Cortex of kidney (tissue), 1 donor: ENCODE measurements at places on chromosomes 7 and 10.

DNA sequence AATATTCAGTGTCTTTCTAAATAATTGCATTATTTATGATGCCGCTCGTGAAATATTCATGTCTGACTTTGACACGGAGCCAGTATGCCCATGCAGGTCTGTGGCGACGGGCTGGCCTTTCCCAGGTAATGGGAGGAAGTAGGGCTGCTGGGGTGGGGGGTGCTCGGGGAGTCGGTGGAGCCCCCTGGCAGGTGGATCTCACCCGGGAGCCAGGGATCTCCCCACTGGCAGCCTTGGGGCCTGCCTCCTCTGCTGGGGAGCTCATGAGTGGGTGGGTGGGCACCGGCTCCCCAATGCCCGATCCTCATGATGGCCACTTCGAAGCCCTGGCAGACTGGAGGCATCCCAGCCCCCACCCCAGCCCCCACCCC is 52.8 kb downstream of the PWWP2B start:
- DNase-seq: no peak

DNA sequence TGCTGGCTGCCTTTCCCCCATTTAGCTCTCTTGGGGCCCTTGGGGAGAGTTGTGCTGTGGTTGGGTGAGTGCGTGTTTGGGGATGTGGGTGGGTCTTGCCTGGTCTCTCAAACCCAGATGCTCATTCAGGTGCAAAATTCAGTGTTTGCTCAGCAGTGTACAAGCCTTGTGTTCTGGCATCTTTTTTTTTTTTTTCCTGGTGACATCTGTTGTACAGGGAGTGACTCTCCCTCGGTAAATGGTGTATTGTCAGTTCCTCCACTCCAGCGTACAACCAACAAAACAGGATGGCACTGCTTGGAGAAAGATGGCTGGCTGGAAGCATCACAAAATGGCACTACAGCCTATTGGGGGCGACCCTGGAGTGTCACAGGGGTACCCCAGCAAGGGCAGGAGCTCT is 75.5 kb downstream of the LRMDA start:
- DNase-seq: no peak

- DNase-seq: no peak
Measured at GRCh38 chr10:50621968-50622705, 1.6 kb downstream of the SGMS1 start.

GRCh38 chr10:1074748-1075308 is 18.6 kb downstream of the WDR37 start:
- DNase-seq: no peak

DNA sequence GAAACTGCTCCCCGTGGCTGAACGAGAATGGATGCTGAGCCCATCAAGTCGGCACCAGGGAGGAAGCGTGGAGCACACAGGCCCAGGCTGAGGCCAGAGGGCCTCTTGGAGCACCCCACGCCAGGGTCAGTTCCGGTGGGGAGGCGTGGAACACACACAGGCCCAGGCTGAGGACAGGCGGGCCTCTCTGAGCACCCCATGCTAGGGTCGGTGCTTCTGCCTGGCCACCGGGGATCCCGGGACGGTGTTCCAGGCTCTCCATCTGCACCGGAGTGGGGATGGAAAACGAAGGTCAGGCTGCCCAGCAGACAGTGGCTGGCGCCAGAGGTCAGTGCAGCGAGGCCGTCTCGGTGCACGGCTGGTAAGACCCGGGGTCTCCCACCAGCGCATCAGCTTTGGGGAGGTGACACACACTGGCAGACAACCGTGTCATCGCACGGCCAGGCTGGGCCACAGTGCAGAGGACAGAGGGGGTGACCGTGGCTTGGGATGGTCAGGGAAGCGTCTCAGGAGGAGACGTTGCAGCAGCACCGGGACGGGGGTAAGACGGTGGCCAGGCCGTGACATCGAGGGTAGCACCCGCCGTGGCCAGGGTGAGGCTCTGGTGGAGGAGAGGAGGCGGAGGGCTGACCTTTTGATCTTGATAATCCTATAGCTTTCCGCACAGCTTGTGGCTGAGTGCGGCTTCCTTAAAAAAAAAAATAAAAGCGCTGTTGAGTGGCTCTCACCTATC is 203.9 kb downstream of the ELFN1 start:
- no peak for DNase-seq

DNA sequence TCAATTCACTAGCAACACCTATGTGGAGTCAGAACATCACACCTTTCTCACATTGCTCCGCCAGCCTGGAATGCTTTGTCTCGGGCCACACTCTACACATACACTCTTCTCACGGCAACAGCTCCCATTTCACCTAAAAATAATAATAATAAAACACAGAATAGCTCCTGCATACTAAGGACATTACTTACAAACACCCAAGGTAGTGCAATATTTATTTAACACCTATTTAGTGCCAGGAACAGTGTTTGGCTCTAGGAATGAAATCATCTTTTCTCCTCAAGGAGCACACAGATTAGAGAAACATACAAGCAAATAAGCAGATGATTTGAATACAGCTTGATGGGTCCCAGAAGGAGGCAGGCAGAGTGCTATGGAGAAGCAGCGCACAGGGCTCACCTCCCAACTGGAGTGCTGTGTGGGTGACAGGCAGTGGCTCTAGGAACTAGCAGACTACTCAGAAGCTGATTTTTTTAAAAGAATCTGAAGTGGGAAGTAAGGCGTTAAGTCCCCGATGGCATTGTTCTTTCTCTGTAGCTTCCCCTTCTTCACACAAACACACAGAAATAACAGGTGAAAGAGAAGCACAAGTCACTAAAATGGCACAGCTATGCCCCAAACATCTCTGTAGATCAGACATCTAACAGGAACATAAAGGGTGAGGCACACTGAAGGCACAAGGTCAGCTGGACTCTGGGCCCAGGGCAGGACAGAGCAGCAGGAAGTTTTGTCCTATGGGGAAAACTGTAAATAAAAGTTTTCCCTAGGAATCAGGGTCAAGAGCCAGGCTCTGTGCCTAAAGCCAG is 16.7 kb downstream of the USP6NL start:
- DNase-seq: no peak

- DNase-seq: no peak
Measured at GRCh38 chr10:60495338-60496055, 105.8 kb upstream of the ANK3 start.

DNA sequence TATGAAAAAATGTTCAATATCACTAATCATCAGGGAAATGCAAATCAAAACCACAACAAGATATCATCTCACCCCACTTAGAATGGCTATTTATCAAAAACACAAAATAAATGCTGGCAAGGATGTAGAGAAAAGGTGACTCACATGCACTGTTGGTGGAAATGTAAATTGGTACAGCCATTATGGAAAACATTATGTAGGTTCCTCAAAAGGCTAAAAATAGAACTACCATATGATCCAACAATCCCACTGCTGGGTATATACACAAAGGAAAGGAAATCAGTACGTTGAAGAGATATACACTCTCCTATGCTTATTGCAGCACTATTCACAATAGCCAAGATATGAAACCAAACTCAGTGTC is 50.2 kb downstream of the CDK1 start:
- no peak for DNase-seq

DNA sequence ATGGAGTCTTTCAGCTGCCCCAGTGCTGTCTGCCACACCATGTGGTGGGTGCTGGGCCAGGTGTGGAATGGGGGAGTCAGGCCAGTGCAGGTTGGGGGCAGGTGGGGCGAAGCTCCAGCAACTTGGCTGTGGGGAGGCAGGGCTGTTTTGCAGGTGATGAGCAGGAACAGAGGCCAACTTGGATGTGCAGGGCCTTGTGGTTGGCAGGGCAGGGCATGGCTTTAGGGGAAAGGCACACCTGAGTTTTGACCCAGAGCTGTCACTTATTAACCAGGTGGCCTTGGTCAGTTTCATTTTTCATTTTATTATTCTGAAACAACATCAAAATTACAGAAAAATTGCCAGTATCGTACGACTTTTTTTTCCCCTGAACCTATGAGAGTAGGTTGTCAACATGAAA is 1.1 kb upstream of the SFTPA2 start:
- DNase-seq: no peak

GRCh38 chr10:69318106-69318866 is 40.0 kb downstream of the HK1 start:
- DNase-seq: no peak

- DNase-seq: no peak
Measured at GRCh38 chr10:82932451-82932850, 1057.5 kb downstream of the NRG3 start.

- DNase-seq: no peak
Measured at GRCh38 chr10:6423004-6423403, 157.1 kb downstream of the PRKCQ start.

- DNase-seq: no peak
Measured at GRCh38 chr7:141161550-141162535, 88.0 kb downstream of the TMEM178B start.

GRCh38 chr10:12658526-12658925 is 309.2 kb downstream of the CAMK1D start:
- DNase-seq: no peak

DNA sequence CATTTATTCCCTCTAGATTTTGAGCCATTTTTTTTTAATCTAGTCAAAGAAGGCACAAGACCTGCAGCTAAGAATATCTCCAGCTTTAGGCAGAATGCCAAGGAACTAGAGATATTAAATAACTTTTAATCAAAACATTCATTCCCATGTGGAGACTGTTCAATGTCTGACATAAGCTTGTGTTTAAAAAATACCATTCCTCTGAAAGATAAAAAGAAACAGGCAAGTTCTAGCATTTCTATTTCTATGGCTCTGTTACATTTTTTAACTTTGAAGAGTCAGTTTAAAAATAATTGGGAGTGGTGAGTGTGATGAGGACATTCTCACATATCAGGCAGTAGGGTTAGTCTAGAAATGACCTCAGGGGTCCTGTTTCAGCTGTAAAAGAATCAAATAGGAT is 48.0 kb downstream of the RHOBTB1 start:
- DNase-seq: no peak

GRCh38 chr10:114525368-114525949 is 121.2 kb upstream of the AFAP1L2 start:
- no peak for DNase-seq

DNA sequence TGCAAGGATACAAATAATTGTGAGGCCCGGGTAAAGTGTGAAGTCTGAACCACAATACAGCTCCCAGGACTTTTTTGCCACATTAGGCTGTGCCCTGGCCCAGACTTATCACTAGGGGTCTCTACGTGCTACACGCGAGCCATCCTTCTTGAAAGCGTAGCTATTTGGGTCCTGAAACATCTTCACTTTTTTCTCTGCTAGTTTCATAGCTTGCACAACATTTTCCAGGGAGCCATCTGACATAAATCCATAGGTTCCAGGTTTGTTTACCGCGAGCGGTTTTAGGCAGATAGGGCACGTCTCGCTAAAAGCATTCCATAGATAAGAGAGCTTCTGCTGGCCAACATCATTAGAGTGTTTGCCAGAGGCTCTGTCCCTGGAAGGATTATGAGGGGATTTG is 226.5 kb downstream of the RPS24 start:
- no peak for DNase-seq

DNA sequence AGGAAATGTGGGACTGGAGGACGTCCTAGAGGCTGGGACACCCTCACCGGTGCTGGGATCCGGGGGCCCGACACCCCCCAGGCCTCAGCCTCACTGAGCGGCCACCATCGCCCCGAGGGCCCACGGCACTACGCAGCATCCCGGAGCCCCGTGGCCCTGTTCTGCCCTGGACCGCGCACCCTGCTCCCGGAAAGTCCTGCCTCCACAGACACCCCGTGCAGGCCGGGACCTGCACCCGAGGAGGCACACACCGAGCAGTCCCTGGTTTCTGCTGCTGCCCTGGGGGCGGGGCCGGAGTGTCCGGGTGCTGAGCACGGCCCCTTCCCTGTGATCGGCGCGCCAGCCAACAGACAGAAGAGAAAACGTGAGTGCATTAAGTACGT is 18.1 kb upstream of the KNDC1 start:
- no peak for DNase-seq

- DNase-seq: no peak
Measured at GRCh38 chr7:28808796-28809533, 149.2 kb downstream of the TRIL start.

DNA sequence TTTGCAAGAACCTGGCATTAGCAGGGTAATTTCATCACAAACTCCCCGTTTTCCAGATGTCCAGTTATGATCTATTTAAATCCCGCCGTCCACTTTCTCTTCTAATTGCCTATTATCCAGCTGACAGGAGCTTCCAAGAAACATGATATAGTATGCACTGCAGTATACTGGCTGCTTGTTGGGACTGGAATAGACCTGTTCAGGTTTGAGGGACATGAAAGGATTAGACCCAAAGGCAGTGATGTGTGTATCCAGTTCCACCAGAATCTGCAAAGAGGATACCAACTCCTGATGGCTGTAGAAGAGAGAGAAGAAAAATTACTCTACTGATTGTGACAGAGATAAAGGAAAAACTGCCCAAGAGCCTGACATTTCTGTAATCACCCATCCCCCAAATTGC is 8.9 kb downstream of the MSS51 start:
- no peak for DNase-seq

- DNase-seq: no peak
Measured at GRCh38 chr7:138684340-138684739, 16.8 kb downstream of the SVOPL start.

DNA sequence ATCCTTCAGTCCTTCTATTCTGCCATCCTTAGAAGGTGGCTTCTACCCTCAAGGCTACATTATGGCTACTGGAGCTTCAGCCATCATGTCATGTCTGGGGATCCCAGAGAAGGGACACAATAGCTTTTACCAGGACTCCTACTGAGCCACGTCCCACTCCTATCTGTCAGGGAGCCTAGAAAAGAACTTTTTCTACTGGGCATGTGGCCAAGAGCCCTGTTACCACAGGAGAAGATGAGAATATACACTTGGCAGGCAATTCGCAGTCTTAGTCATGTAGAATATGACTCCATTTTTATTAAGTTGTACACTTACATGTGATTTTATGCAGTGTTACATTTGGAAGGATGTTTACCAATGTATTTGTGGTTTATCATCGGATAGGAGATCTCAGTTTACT is 64.6 kb upstream of the KCNMA1 start:
- no peak for DNase-seq

GRCh38 chr10:3239066-3239919 is 66.7 kb upstream of the PITRM1 start:
- no peak for DNase-seq

- DNase-seq: no peak
Measured at GRCh38 chr7:106451171-106451570, 166.4 kb upstream of the NAMPT start.

- no peak for DNase-seq
Measured at GRCh38 chr7:137667633-137668387, 179.0 kb downstream of the DGKI start.

DNA sequence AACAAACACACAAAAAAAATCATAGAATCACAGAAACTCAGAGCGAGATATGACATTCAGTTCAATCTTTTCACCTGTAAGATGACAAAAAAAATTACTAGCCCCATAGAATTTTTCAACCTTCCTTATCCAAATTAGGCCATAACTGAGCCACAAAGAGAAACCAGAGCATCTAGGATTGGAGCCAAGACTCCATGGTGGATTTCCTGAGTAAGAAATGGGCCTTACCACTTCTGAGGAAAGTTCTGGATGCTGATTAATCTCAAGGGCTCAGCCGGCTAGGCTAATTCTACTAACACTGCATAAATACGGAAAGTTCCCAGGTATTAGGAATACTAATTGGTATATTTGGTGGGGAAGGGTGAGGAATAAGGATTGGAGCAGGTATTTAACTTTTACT is 16.8 kb downstream of the LIPM start:
- DNase-seq: no peak

- DNase-seq: no peak
Measured at GRCh38 chr7:3771906-3772305, 470.9 kb downstream of the SDK1 start.

- DNase-seq: no peak
Measured at GRCh38 chr7:141232286-141233051, 158.6 kb downstream of the TMEM178B start.
